ENCODE measurements at places on chromosomes 7 and 10. TPM values are rescaled to one million over a fixed set of nuclear protein-coding genes. Genes with fewer than 3 reads are reported as not detected.

C10orf67 gene
- total RNA-seq = not detected

SPDYE8 gene
- total RNA-seq = not detected

MOGAT3 gene
- not detected for total RNA-seq

CDK14 gene
- 93.6 TPM for total RNA-seq

MRPS33 gene
- 22.4 TPM for total RNA-seq

CFAP70 gene
- 4.4 TPM for total RNA-seq

DNA sequence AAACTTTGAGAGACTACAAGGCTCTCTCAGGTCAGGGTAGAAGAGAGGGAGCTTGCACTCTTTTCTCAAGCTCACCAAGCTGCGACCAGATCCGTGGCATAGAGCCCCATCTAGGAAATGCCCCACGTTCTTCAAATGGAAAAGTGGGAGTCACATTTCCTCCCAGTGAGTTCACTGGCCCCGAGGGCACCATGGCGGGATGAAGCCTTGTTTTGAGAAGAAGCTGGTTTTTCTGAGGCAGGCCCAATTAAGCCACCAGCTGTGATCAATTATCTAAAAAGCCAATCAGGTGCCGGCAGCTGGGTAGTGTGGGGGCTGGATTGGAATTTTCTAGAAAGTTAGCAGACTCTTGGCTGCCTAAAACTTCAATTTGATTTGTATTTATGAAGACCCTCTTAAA, 101.4 kb downstream of the ZNF365 start:
- no peak overlapping the region for H3K27ac ChIP-seq
- peaks cover 1% of the 10 kb centered on the region for H3K4me1 ChIP-seq
- no peak for DNase-seq
- no peak overlapping the region for H3K4me3 ChIP-seq
- H3K27me3 ChIP-seq = no peaks in the 10 kb centered on the region

GRCh38 chr7:107917763-107918651, 27.0 kb downstream of the DLD start:
- H3K27me3 ChIP-seq = no peaks in the 10 kb centered on the region
- H3K36me3 ChIP-seq = peaks cover 61% of the 10 kb centered on the region
- no peaks in the 10 kb centered on the region for H3K4me1 ChIP-seq
- H3K27ac ChIP-seq = no peak overlapping the region
- H3K4me3 ChIP-seq = no peak overlapping the region

DNA sequence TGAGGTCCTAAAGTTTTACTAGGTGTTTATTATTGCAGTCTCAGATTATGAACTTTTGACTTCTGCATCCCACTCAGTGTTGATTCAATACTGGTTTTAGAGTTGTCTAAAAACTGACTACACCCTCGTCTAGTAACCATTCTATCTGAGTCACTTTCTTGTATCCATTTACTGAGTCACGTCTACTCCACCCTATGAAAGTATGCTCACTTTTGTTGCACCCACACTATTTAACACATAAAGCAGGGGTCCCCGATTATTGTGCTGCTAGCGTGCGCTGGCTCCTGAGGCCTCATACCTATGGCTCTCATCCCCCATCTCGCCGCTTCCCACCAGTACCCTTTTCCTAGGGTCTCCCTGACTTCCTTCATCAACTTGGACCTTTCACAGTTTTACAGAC, 2.0 kb downstream of the SAMD9 start:
- H3K36me3 ChIP-seq = no peaks in the 10 kb centered on the region
- H3K27me3 ChIP-seq = no peaks in the 10 kb centered on the region
- H3K27ac ChIP-seq = no peak overlapping the region

GRCh38 chr10:131657985-131658330, 242.8 kb upstream of the PPP2R2D start:
- DNase-seq = peak; percentile 39
- H3K27ac ChIP-seq = no peak overlapping the region
- no peaks in the 10 kb centered on the region for H3K27me3 ChIP-seq

- no peak overlapping the region for H3K27ac ChIP-seq
- H3K4me1 ChIP-seq = no peaks in the 10 kb centered on the region
Observed at GRCh38 chr10:127017541-127018297, 112.5 kb downstream of the DOCK1 start.

GRCh38 chr7:32948202-32948601, 9.0 kb upstream of the FKBP9 start:
- no peaks in the 10 kb centered on the region for H3K27me3 ChIP-seq
- DNase-seq = no peak
- H3K27ac ChIP-seq = no peak overlapping the region
- H3K4me1 ChIP-seq = no peaks in the 10 kb centered on the region

GRCh38 chr7:158060216-158060615, 527.4 kb downstream of the PTPRN2 start:
- H3K4me1 ChIP-seq = no peaks in the 10 kb centered on the region
- H3K27ac ChIP-seq = no peak overlapping the region
- no peaks in the 10 kb centered on the region for H3K36me3 ChIP-seq
- no peak overlapping the region for H3K4me3 ChIP-seq

- H3K4me1 ChIP-seq = peaks cover 11% of the 10 kb centered on the region
- no peak overlapping the region for H3K4me3 ChIP-seq
- no peaks in the 10 kb centered on the region for H3K27me3 ChIP-seq
- peak; percentile 44 for DNase-seq
Observed at GRCh38 chr10:79018521-79019011, 50.2 kb upstream of the ZMIZ1 start.

- DNase-seq = no peak
- H3K4me3 ChIP-seq = no peak overlapping the region
- peaks cover 8% of the 10 kb centered on the region for H3K27me3 ChIP-seq
- H3K36me3 ChIP-seq = no peaks in the 10 kb centered on the region
- no peak overlapping the region for H3K27ac ChIP-seq
Observed at GRCh38 chr7:113200281-113200680, 81.9 kb upstream of the SMIM30 start.

GRCh38 chr10:117175901-117176534, 21.3 kb upstream of the KCNK18 start:
- H3K27ac ChIP-seq = no peak overlapping the region
- H3K4me3 ChIP-seq = peak overlapping the region; percentile 81
- H3K27me3 ChIP-seq = peaks cover 29% of the 10 kb centered on the region
